Renal cortex interstitium (tissue), 15 donors: ENCODE measurements at places on chromosomes 2 and 18.

GRCh38 chr2:44804406-44805265 is 136.9 kb upstream of the SIX3 start:
- DNase-seq = no peak

DNA sequence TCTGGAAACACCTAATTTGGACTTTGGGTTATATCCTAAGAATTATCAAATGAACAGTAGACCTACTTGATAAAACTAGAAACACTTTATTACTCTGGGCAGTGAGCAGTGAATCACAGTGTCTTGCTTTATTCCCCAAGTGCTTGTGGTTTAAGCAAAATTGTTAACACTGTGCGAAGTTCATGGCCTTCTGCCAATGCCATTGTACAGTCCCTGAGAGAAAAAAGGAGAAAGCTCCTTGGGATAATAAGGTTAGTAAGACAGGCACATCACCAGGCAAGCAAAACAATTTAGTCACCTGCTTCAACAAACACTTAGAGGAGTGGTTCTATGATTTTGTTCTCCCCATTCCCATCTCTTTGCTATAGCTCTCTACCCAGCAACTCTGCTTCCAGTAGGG is 39.8 kb downstream of the ADCYAP1 start:
- no peak for DNase-seq

- DNase-seq = no peak
These were observed 50.5 kb downstream of the RAMP1 start for GRCh38 chr2:237909801-237910475.

- no peak for DNase-seq
These were observed 365.4 kb downstream of the ADCYAP1 start for GRCh38 chr18:1270081-1270480.

DNA sequence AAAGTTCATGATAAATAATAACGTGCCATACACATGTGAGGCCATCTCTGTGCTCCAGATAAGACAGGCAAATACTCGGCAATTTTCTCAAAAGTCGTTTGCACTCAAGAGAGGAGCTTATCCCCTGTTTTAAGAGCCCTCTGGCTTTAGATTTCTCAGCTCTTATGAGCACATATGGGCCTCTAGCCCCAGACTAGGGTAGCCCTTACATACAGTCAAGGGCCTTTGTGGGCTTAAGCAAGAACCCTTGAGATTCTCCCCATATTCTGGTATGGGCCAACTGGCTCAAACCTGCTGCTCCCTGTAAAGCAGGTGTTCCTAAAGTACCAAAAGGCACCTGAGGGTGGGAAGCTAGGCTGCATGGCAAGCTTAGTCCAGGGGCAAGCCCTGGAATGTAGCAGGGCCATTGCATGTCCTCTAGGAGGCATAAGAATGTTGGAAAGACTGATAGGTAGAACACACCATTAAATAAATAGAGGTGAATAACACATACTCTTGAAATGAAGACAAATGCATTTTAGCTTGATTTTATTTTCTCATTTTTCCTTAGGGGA is 66.1 kb downstream of the FASTKD2 start:
- no peak for DNase-seq

DNA sequence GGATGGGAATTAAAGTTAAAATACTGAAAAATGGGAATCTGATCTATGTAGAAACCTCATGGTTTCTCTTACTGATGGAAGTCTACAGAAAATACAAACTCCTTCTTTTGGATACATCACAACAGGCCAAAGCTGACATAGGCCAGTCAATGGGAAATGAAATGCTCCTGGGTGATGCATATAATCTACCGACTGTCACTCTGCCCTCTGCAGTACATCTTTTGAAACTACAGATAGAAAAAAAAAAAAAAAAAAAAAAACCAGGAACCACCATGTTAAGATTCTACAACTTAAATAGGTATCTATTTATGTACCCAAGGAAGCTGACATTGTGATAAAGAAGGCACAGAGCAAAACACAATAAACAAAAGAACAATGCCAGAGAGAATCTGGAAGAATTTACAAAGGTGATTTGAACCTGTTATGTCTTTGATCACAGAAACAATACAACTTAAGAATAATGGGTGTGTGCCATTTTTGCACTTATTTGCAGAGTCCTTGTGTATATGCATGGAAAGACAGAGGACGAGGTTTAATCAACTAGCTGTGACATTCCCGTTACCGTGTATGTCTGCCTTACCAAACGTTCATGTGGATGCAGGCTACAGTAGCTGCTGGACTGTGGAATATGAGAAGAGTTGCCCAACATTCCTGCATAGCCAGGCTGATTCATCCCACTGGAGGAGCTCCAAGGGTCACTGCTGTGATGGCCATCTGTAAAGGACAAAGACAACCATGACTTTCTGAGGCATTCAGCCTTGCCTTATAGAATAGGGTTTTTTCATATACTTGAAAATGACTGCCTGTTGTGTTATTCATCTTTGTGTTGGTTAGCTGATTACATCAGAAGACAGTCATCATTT is 312.7 kb downstream of the TCF4 start:
- DNase-seq = no peak

DNA sequence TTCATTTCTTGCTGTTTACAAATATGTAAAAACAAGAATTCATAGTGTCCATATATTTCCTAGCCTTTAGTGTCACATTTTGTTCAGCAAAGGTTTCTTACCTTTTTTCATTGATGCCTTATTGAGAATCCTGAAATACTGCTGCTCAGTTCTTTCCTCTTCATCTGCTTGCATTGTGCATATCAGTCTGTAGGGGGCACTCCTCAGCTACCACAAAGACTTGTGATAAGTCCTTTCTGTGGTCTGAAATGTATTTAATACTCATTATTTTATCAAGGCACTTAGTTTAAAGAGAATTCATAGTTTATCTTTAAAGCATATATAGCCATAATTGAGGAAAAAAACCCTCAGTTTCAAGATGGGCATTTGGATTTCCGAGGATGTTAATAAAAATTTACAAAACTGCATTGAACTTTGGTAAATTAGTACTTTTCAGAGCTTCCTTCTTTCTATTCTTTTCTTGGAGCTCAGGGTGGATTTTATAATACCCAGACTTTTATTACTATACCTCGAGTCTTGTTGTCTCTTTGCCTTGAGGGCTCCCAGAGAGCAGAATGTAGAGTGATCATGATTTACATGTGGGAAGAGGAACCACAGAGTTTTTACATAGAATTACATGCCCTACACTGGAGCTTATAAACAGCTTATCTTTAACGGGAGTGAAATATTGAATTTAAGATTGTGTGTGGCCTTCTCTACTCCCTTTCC is 570.1 kb downstream of the PLCL1 start:
- DNase-seq = peak; percentile 44

- no peak for DNase-seq
These were observed 2.6 kb downstream of the BOD1L2 start for GRCh38 chr18:57149531-57149930.

DNA sequence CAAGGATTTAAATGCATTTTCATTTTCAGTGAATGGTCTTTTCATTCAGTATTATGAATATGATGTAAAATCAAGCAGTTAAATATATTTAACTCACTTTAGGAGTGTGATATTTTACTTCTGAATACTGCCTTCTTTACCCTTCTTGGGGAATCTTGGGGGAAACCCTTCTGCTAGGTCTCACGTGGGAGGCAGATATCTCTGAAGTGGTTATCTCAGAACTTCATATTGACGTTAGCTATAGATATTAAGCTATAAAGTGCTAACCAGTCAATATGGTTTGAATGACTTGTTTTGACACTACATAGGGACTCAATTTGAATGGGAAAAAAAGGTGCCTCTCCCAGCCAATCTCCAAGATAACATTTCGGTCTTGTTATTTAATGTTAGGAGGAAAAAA is 9.8 kb downstream of the REL start:
- DNase-seq = no peak

DNA sequence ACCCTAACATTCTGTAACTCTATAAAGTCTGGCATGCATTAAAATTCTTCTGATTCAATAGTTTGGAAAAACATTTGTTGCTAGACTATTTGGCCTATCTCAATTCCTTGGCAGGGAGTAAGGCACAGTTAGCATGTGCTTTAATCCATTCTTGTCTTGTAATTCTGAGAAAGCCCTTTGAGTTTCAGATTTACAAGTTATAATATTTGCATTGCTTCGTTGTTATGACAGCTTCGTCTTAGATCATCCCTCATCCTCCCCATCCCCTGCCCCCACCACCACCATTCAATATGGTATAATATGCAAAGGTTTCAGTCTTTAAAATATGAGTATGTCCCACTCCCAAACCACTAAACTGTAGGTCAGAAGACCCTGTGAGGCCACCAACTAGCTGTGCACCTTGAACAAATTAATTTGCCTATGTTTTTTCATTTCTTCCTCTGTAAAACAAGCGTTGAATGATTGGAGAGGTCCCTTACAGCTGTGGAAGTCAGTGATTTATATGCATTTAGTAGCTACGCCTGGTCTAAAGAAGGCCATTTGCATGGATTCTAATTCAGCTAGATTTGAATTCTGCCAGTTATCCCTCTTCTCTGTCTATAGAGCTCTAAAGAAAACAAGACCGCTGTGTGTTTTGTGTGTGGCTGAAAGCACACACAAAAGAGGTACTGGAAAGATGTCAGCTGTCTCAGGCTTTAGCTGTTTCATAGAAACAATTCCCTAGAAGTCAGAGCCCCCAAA is 591 bp downstream of the C2orf80 start:
- DNase-seq = no peak

- no peak for DNase-seq
These were observed 48.4 kb downstream of the CNGA3 start for GRCh38 chr2:98394595-98395153.

GRCh38 chr2:112159454-112159921 is 21.3 kb downstream of the FBLN7 start:
- DNase-seq = no peak

- no peak for DNase-seq
These were observed 19.5 kb upstream of the FAM136A start for GRCh38 chr2:70321370-70321769.

- no peak for DNase-seq
These were observed 239.3 kb downstream of the TWIST2 start for GRCh38 chr2:239087046-239087710.

DNA sequence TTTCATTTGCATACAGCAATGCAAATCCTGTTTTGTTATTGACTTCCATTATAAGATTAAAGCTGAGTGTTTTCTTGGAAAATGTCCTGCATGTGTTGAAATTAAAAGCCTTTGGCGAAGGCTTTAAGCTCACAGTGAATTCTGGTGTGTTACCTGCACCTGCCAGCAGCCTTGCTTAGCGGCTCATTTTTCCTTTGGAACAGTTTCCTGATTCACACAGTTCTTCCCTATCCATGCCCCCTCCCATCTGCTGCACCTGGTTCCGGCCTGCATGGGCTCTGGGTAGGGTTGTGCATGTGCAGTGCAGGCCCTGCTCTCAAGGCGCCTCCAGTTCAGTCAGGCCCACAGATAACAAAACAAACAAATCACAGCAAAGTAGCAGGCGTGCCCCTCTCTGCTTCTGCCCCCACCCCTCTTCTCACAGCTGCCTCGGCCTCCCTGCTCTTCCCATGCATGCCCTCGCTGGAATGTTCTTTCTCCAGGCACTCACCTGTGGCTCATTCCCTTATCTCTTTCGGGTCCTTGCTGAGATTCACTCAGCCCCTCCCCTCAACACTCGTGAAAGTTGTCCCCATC is 15.8 kb downstream of the MTCL1 start:
- no peak for DNase-seq

DNA sequence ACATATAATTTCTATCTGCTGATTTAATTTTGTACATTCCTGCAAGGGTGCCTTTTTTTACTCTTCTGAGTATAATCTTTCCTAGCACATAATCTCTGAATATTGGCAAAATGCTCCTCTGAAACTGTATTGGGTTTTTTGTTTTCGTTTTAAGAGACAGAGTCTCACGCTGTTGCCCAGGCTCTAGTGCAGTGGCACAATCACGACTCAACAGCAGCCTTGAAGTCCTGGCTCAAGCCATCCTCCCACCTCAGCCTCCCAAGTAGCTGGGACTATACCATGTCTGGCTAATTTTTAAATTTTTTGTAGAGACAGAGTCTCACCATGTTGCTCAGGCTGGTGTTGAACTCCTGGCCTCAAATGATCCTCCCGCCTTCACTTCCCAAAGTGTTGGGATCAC is 104.9 kb downstream of the SPTBN1 start:
- no peak for DNase-seq

DNA sequence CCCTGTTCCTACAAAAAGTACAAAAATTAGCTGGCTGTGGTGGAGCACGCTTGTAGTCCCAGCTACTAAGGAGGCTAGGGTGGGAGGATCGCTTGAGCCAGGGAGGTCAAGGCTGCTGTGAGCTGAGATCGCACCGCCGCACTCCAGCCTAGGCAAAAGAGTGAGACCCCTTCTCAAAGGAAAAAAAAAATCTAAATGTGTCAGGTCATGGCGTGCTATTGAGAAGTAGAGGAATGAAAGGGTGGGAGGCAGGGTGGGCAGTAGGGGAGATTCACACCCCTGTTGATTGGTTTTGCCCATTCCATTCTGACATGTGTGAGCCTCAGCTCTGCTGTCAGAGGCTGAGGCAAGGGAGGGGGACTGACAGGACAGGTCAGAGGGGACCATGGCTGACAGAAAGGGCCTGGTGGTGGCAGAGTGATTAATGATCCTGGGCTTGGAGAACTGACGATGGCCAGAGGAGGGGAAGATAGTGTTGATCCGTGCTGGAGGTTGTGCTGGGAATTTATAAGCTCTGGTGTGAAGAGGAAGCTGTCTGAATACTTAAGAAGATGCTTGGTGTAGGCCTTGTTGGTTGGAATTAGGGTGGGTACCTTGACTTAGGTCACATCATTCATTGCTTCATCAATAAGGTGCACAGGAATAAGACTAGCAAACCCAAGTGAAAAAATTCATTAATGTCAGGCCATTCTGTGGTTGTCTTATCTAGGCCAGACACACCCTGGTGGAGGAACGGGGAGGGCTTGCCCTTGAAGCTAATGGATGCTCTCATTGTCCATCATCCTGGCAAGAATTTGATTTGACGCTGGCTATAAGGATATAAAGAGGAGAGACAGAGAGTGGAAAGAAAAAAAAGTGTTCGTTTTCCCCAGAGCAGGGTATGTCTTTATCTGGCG is 19.1 kb upstream of the SMARCAL1 start:
- no peak for DNase-seq

DNA sequence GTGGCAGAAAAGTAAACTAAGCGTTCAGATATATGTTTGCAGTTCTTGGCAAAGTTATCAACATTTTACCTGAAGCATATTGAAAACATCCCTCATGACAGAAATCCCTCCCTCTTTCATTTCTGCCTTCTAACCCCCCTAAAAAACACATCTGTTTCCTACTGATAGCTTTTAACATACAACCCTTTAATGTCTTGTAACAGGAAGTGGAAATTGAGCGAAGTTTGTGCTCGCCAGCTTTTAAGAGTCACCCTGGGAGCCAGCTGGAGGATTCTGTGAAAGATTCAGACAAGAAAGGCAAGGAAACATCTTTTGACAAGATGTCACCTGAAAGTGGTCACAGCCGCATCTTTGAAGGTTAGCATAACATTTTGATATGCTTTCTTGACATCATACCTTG is 247.4 kb downstream of the XIRP2 start:
- peak; percentile 30 for DNase-seq

DNA sequence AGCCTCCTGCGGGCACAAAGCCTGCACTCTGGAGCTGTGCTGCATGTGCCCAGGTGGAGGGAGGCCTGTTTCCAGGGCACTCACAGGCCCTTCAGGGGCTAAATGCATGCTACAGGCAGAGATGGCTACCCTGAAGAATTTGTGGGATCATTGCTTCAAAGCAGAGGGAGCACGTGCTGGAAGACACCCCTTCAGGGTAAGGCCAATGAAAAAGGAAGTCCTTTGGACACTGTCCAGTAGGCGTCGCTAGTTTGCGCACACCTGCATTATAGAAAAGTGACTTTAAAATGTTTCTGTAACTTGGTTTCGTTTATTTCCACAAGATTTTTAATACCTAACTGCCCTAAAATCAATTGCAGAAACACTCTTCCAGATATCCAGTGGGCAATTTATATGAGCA is 325.3 kb downstream of the ZNF516 start:
- no peak for DNase-seq

- no peak for DNase-seq
These were observed 89.3 kb upstream of the CELF4 start for GRCh38 chr18:37654731-37655369.
